ENCODE measurements at places on chromosomes 4 and X.

DNA sequence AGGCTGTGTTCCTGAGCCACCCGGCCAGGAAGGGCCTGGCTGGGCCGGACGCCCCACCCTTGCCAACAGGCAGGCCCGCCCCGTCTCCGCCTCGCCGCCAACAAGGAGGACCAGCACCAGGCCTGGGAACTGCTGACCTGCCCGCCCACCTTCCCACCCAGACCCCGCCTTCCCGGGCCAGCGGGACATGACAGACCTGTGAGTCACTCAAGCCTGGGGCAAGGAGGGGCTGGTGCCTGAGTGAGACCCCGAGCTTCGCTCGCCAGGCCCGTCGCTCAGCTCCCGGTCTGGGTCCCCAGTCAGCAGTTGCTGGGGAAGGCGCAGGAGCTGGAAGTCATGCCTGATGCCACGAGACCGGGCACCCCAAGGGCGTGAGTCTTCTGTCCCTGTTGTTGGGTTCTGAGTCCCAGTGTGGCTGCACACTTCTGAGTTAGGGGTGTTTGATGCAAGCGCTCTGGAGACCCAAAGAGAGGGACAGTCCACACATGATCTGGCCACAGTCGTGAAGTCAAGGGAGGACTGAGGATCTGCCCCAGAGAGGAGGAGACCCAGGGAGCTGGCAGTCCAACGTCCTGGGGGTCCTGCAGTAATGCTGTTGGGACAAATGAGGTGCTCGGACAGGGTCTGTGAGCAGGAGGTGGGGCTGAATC, at the start of gene DNASE1L1:
TSS of gene DNASE1L1 (minus strand) at position 33 of the 650 bp plus-strand sequence. CDS start 3,686 bp downstream, outside the sequence.
- DNase-seq: no peak

DNA sequence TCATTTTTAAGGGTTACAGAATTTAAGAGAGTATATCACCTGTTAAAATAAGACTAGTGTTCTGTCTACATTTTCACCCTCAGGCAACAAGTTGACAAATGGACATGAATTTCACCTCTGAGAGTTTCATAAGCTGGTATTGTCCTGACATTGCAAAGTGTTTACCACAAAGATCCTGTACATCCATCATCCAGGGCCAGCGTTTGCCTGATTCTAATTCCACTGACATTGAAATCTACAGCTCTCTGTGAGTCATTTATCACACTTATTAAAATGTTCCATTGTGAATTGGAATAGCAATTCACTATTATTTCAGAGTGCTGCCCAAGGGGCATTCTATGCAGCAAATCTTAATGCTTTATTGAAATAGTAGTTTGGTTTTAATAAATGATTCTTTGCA, 1499.4 kb upstream of the PCDH7 start:
- no peak for DNase-seq

GRCh38 chrX:7435822-7436221, 287.9 kb upstream of the PUDP start:
- DNase-seq: no peak

DNA sequence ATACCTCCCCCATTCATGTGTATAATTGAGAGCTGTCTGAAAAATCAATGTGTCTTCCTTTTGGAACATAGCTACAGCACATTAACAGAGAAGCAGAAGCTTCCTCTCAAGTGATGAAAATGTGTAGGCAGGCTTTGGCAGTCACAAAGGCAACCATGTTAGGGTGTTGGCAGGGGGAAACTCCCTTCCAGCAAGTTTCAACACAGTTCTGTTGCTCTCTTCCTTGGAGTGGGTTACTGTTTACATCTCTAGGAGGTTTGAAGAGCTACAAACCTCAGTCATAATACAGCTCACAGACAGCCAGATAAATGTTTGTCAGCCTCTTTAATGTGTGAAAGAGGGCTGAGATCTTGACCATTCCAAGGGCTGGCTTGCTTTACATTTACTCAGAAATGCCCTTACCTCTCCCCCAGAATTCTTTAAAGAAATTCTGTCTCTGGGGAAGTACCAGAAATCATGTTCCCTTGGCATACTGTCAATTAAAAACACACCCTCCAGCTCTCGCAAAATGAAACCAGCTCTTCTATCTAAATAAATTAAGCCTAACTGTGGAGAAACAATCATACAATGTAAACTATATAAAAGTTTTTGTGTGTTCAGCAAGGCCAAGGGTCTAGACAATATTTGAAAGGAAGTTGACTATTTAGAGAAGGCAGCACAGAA, 18.9 kb downstream of the ZBTB33 start:
- DNase-seq: no peak

GRCh38 chr4:99986792-99987191, 36.7 kb upstream of the H2AZ1 start:
- no peak for DNase-seq

DNA sequence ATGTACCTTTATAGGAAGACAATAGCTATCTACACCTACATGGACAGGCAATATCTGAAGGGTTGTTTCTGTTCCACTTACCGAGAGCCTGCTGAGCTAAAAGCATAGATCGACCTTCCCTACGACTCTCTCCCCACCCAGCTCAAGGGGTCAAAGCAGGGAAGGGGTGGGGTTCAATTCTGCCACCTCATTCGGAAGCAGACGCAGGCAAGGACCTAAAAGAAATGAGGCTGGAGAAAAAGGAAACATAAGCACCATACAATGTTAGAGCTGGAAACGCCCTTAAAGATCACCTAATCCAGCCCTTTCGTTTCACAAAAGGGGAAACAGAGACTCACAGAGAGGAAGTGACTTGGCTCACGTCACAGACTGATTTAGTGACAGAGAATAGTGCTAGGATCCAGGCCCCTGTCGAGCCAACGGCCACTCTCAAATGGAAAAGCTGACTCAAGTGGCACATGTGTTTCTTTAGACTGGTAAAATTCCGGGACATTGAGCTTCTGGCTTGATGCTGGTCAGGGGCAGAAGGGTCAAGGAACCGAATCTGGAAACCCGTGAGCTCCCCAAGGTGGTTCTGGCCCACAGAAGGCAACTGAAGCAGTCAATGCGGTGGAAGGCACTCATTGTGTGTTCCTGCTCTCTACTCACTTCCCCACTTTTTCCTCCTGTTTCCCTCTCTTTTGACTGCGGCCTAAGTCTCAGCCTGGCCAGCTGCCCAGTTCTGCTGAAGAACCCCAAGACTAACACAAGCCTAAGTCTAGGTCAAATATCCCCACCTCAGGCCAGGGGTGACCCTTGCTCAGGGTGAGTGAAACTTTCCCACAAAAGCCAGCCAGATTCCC, 7.5 kb downstream of the SEPTIN6 start:
- DNase-seq: no peak

GRCh38 chrX:24002792-24003191, 24.2 kb downstream of the KLHL15 start:
- DNase-seq: no peak

DNA sequence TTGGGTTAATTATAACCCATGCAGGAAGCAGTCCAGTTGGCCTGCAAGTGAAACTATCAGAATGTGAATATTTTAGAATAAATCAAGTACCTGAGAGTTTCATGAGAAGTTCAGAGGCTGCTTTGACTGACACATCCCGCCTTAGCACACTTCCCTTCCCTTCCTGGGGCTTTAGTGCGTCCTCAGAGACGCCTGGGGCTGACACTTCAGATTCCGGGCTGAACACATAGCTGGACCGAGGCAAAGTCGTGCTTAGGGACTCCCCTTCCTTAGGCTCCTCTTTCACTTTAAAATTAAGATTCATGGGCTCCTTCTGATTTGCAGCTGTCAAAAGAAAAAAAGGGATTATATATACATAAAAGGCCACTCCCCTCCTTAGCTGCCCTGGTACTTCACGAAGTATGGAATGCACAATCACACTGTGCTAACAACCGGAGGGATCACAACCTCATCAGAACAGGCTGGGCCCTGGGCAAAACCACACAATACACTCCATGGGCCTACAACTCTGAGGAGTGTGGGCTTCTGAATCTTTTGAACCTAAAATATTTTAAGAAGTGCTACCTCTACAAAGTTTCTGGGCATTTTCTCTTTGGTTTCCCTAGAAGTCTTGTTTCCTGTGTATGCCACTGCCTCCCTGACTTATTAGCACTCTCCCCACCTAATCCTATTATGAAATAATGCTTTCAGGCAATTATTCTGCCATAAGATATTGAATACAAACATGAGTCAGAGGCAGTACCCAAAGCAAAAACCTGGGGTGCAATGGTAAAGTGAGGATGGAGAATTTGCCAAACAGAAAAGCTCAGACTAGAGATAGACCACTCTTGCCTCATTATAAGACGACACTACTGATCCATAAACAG, 68.2 kb downstream of the ZNF827 start:
- DNase-seq: no peak

- DNase-seq: no peak
Measured at GRCh38 chr4:56466910-56467283, 520 bp upstream of the SRP72 start.

DNA sequence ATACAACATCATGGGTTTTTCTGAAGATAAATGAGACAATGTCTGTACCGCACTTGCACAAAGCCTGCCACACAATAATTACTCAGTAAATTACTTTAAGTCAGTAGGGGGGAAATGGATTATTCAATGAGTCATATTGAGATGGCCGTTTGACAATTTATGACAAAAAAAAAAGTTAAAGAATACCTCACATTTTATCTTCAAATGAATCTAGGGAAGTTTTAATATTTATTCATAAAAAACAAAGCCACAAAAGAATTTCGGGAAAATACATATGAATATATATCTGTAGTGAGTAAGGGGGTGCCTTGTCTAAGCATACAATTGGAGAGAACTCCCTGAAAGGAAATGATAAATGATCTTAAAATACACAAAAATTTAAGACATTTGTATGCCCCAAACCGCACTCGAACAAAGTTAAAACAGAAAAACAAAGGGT, 197.0 kb upstream of the SLC7A11 start:
- DNase-seq: no peak

DNA sequence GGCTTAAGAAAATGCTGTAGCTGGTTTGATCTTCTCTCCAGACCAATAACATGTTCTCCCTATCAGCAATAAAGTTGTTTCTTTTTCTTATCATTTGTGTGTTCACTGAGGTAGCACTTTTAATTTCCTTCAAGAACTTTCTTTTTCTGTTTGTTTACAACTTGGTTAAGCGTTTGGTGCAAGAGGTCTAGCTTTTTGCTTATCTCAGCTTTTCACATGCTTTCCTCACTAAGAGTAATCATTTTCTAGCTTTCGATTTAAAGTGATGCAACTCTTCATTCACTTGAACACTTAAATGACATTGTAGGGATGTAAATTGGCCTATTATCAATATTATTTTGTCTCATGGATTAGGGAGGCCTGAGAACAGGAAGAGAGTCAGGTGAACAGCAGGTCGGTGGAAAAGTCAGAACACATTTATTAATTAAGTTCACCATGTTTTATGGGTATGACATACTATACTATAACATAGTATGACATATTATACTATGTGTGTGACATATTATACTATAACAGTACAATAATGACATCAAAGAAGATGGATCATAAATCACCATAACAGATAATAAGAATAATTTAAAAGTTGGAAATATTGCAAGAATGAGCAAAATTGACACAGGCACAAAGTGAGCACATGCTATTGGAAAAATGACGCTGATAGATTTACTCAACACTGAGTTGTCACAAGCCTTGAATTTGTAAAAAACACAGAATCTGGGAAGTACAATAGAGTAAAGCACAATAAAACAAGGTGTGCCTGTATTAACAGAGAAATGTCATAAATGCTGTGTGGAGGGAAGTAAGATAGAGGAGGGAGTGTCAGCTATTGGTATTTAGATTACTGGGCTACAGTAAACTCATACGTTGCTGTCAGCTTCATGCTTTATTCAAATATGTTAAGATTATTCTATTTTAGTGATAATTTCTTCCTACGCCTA, 218.6 kb upstream of the SLC7A11 start:
- DNase-seq: no peak

- DNase-seq: no peak
Measured at GRCh38 chr4:33272722-33273121, 2552.6 kb downstream of the PCDH7 start.

DNA sequence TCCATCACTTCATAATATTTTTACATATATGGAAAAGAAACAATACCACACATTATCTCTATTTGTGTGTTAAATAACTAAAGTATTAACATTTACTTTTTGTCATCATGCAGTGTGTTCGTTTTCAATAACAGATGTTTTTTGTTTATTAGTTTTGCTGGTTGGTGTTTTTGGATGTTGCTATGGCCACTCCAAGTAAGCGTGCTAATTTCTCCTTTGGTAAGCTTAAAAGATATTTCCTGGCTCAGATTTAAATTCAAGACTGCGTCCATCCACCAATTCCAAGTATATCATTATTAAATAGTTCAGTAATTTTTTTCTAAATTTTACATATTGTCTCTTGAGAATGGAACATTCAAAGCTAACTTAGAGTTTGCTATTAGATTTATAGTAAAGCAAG, 235.4 kb upstream of the IL1RAPL1 start:
- DNase-seq: no peak

DNA sequence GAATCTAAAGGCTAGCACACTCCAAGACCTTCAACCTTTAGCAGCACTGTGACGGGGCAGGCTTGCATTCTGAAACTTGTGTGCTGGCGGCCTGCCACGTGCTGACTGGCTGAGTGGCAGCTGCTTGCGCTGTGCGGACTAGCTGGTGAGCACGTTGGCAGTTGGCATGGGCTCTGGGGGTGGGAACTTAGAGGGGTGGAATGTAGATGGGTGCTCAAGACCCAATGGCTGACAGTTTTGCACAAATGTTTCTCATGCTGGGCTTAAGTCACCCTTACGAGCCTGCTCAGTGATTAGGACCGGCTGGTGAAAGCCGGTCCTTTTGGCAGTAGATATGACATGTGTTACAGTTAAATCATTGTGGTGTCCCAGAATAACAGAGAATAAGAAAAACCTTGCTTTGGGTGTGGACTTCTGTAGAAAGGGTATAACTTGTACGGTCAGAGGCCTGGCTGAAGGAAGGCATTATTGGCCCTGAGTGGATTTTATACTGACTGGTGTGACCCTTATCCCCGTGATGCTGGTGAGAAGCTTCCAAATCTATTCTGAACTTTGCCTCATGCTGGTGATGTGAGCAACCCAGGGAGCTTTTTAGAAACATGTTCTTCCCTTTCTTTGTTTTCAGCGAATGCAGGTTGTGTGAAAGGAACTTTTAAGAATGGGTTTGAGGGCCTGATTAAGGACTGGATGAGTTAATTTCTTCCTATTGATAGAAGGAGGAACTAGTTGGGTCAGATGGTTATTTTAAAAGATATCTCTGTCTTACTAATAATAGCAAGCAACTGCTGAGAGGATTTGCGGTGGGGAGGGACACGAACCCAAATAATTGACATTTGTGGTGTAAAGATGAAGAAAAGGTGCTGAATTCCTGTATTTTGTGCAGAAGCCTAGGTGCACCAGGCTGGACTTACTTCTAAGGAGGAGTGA, 107.4 kb upstream of the SLC4A4 start:
- no peak for DNase-seq

- DNase-seq: no peak
Measured at GRCh38 chr4:67575232-67576058, 16.9 kb downstream of the STAP1 start.
